ENCODE measurements at places on chromosomes 3 and 15. TPM values are rescaled to one million over a fixed set of nuclear protein-coding genes. Genes with fewer than 3 reads are reported as not detected.
A peak's percentile ranks its signal among the peaks of the same experiment; 100 is the strongest.

Gene ZPLD1
- not detected for total RNA-seq

Gene SCG5
- total RNA-seq: 0.80 TPM

Gene CHRFAM7A
- total RNA-seq: not detected

Gene ACKR4
- total RNA-seq: not detected

Gene CSTA
- total RNA-seq: 2,321 TPM

Gene GUCA1C
- total RNA-seq: not detected

Gene IRAK2
- 6.0 TPM for total RNA-seq

Gene IMPG2
- 0.08 TPM for total RNA-seq

Gene WWTR1
- total RNA-seq: 30.7 TPM

Gene RHOV
- total RNA-seq: 118 TPM

Gene GAP43
- not detected for total RNA-seq

Gene STAB1
- total RNA-seq: 21.2 TPM

GRCh38 chr3:143354342-143354741 is 234.8 kb downstream of the CHST2 start:
- ATAC-seq: no peak

- no peak for ATAC-seq
Observed at GRCh38 chr3:141710888-141711616, 27.0 kb upstream of the RNF7 start.

- ATAC-seq: peak; percentile 80
Observed at GRCh38 chr3:150370122-150370602, 37.9 kb upstream of the TSC22D2 start.

DNA sequence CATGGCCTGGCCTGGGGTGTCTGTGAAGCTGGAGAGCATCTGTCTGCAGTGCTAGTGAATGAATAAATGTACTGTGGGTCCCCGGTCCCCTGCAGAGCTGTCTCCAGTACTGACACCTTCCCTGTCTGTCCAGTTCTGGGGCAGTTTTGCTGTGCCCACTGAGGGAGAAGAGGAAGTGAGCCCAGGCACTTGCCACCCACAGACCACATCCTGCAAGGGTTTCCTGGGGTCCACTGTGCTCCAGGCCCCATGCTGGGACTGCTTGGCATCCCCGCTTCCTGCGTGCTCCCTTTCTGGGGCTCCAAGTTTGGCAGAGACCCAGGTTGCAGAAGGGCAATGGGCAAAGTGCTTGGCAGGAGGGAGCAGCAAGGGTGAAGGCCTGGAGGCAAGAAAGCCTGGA is 4.9 kb upstream of the SLC6A6 start:
- no peak for ATAC-seq

GRCh38 chr3:39130693-39131265 is 22.6 kb downstream of the CSRNP1 start:
- ATAC-seq: no peak

GRCh38 chr15:48332642-48333034 is 1.4 kb downstream of the DUT start:
- no peak for ATAC-seq

DNA sequence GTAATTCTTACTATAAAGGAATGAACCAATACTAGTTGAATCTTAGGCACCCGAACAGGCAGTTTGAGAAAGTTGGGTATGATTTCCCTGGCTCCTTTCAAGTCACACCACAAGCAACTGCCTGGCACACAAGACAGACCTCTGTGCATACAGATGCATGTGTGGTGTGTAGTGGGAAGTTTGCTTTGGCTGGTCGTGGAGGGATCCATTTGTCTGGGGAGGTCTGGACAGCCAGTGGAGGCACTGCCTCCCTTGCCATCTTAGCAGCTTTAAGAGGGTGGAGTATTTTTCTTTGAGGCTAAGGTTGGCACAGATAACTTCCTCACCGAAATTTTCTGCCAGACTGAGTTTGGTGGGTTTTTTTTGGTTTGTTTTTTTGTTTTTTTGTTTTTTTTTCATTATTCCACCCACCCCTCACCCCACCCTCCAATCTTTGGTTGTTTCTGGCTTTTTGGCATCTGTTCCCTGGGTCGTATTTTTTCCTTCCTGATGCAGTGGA is 97.1 kb downstream of the TMEM212 start:
- no peak for ATAC-seq

GRCh38 chr15:88430051-88430450 is 37.1 kb downstream of the MRPL46 start:
- no peak for ATAC-seq

- no peak for ATAC-seq
Observed at GRCh38 chr3:119596398-119596797, 1.3 kb upstream of the PLA1A start.

- no peak for ATAC-seq
Observed at GRCh38 chr3:169627789-169628188, 35.7 kb downstream of the MECOM start.

GRCh38 chr15:88636050-88636449 is 2.8 kb upstream of the ISG20 start:
- ATAC-seq: peak; percentile 36

GRCh38 chr3:71690341-71690841 is 34.8 kb downstream of the EIF4E3 start:
- no peak for ATAC-seq

GRCh38 chr3:194312743-194313281 is 38.3 kb downstream of the CPN2 start:
- ATAC-seq: peak; percentile 10
